ENCODE measurements at places on chromosomes 6 and 20.

- H3K36me3 ChIP-seq, result no peaks in the 10 kb centered on the region
- H3K4me1 ChIP-seq, result no peaks in the 10 kb centered on the region
Measured at GRCh38 chr6:115594891-115595290, 465.8 kb downstream of the FRK start.

DNA sequence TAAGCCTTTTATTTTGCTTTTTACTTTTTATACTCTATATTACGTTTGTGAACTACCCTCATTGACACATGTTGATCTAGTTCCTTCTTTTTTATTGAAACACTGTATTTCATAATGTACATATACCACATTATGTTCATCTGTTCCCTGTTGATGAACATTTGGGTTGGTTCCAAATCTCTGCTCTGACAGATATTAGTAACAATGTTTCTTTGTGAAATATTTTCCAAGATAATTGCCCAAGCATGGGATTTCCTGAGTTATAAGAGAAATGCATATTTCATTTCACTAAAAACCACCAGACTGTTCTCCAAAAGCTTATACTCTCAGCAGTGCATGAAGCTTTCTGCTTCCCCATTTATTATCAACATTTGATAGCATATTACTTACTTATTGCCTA is 44.2 kb upstream of the TNFRSF21 start:
- no peaks in the 10 kb centered on the region for H3K36me3 ChIP-seq
- H3K27ac ChIP-seq, result no peak overlapping the region
- no peak for DNase-seq
- no peaks in the 10 kb centered on the region for H3K27me3 ChIP-seq
- H3K4me1 ChIP-seq, result no peaks in the 10 kb centered on the region
- no peak overlapping the region for H3K4me3 ChIP-seq

DNA sequence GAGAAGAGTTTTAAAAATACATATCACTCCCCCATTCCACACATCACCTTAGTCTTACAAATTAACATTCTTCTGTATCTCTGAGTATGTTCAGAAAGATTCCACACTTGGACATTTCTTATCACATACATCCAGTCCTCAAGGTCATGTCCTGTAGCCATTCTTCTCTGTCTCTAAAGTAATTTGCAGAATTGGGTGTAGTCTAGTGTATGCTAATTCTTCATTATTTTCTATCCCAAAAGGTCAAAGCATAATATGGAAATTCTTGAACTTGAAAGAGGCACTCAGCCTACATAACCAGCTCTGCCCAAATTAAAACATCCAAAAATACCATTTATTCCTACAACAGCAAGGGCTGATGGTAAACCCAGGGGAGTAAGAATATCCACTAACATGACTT is 286.0 kb downstream of the HAO1 start:
- H3K27me3 ChIP-seq, result no peaks in the 10 kb centered on the region
- no peaks in the 10 kb centered on the region for H3K36me3 ChIP-seq
- peaks cover 7% of the 10 kb centered on the region for H3K4me1 ChIP-seq

DNA sequence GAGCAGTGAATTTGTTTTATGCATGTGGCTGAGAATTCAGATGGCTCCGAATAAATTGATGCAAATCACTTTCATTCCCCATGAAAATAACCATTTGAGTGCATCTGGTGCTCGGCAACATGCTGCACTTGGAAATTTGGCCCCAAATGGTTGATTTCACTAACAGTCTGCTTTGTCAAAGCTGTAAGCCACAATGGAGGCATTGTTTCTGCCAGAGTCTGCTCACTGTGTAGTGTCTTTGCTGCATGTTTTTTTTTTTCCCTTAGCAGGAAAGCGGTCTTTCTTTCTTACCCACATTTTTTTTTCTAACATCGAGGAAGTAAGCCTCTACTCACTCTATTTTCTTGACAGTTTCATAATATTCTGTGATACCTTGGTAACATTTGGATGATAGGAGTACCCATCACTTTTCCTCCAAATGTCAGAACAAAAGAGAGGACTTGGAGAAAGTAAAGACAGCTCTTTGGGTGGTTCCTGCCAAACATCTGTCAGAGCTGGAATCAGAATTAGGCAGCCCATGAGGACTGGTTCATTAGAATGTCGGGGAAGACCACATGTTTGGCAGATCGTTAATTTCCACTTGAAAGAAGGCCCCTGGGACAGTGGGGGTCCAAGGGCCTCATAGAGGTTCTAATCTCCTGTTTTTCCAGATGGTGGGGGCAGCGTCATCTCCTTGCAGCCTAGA is 149.5 kb downstream of the DOK5 start:
- no peak for DNase-seq
- no peak overlapping the region for H3K4me3 ChIP-seq
- no peak overlapping the region for H3K27ac ChIP-seq
- H3K4me1 ChIP-seq, result no peaks in the 10 kb centered on the region

- no peaks in the 10 kb centered on the region for H3K27me3 ChIP-seq
- no peak overlapping the region for H3K27ac ChIP-seq
- no peaks in the 10 kb centered on the region for H3K36me3 ChIP-seq
- no peak overlapping the region for H3K4me3 ChIP-seq
Measured at GRCh38 chr6:38179300-38179699, 359.8 kb downstream of the ZFAND3 start.

GRCh38 chr20:37090407-37090806 is 5.4 kb downstream of the RBL1 start:
- peaks cover 6% of the 10 kb centered on the region for H3K36me3 ChIP-seq
- peaks cover 6% of the 10 kb centered on the region for H3K4me1 ChIP-seq
- H3K27ac ChIP-seq, result no peak overlapping the region

DNA sequence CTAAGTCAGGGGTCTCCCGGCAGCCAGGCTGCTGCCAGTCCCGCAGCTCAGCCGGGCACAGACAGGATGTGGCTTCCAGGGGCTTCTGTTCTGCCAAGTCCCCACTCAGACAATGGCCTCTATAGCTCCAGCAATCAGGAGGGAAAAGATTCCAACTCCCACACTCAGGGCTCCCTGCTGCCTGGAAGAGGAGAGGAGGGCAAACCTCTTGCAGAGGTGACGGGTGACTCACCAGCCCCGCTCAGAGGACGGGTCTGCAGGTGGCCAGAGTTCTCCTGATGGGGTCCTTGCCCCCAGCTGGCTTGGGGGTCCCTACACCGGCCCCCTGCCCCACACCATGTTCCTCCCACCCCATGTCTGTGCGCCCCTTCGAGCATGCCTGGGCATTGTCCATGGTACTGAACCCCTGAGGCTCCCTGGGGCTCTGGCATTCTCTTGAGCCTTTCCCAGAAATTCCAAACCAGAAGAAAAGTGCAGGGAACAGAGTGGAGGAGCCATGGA is 32.6 kb downstream of the NTSR1 start:
- H3K4me1 ChIP-seq, result no peaks in the 10 kb centered on the region
- no peak for DNase-seq
- H3K27ac ChIP-seq, result no peak overlapping the region
- no peaks in the 10 kb centered on the region for H3K27me3 ChIP-seq
- no peaks in the 10 kb centered on the region for H3K36me3 ChIP-seq

DNA sequence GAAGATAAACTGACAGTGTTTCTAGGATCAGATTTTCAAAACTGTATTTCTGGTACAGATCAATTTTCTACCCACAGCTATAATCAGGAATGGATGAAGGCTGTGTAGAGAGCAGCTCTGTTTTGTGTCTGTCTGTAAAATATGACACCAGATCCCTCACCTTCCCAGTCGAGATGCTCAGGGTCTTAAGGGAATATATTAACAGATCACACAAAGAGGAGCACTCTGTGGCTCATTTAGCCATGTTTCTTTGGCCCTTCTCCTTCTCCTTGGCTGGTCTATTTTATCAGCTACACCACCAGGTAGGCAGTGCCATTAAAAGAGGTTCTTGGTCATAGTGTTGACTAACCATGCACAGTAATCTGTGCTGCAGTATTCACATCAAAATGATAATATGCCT is 82.6 kb downstream of the PREP start:
- no peak for DNase-seq
- no peak overlapping the region for H3K27ac ChIP-seq

DNA sequence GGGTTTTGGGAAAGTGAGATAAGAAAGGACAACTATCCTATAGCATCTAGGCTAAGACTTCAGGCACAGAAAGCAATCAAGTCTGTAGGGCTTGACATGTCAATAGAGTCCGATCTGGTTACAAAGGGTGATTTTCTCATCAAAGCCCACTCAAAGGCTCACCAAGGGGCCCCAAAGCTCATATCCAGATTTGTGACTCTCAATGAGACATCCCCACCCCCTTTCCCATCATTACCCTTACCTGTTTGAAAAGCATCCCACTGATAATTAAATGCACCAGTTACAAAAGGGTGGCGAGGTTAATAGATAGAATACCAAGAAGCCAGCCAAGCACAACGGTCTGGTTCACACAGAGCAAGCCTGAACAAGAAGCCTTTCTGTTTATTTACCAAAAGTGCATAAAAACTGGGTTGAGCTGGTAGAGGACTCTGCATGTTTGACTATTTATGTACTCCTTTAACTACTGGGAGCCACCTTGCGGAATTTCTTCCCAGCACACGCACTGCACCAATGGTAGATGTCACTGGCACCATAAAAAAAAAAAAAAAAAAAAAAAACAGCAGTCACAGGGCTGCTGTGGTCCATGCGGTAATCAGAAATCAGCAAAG is 6.1 kb downstream of the JAG1 start:
- peak overlapping the region; percentile 99 for H3K27ac ChIP-seq
- no peaks in the 10 kb centered on the region for H3K27me3 ChIP-seq
- H3K36me3 ChIP-seq, result peaks cover 3% of the 10 kb centered on the region
- H3K4me3 ChIP-seq, result no peak overlapping the region
- peaks cover 85% of the 10 kb centered on the region for H3K4me1 ChIP-seq
